A673 (cell line): ENCODE measurements at places on chromosomes 5 and 9.

DNA sequence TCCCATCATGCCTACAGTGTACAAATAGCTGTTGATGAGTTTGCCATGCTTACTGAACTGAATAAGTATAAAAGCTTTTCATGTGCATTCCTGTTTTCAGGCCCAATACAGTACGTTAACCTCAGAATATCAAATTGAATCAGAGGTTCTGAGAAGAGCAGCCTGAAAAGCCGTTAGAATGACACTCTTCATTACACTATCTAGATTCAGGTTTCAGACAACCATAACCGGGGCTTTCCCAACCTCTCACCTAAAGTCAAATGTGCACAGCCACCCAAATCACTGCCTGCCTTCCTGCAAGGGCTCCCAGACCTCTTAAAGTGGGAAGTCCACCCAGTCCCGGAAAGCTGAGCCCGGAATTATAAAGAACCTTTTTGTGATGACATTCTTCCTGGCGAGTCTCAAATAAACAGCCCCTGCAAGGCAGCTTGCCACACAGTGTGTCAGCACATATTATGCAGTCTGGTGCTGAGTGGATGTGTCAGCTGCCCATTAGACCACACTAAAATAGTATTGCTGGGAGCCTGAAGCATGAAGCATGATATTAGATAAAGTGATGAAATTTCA is 245.8 kb downstream of the TLE4 start:
- H3K4me3 ChIP-seq = no peak overlapping the region
- DNase-seq = no peak
- no peak overlapping the region for H3K27ac ChIP-seq
- H3K27me3 ChIP-seq = no peaks in the 10 kb centered on the region
- peaks cover 13% of the 10 kb centered on the region for H3K4me1 ChIP-seq

- H3K4me3 ChIP-seq = no peak overlapping the region
- no peak for DNase-seq
- H3K27ac ChIP-seq = no peak overlapping the region
- H3K36me3 ChIP-seq = no peaks in the 10 kb centered on the region
- peaks cover 6% of the 10 kb centered on the region for H3K4me1 ChIP-seq
Measured at GRCh38 chr9:79975621-79976256, 404.0 kb downstream of the TLE4 start.

DNA sequence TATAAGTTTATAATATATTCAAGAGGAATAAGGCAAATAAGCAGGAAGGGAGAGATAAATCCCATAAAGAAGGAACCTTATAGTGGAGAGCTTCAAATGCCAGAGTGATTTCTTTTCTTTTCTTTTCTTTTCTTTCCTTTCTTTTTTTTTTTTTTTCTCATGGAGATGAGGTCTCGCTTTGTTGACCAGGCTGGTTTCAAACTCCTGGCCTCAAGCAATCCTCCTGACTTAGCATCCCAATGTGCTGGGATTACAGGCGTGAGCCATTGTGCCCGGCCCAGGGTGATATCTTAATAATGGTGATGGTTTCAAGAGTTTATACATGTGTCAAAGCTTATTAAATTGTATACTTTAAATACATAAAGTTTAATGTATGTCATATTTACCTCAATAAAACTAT is 19.6 kb upstream of the FOCAD start:
- no peaks in the 10 kb centered on the region for H3K27me3 ChIP-seq
- DNase-seq = no peak
- H3K36me3 ChIP-seq = no peaks in the 10 kb centered on the region
- no peak overlapping the region for H3K27ac ChIP-seq
- H3K4me1 ChIP-seq = peaks cover 20% of the 10 kb centered on the region

DNA sequence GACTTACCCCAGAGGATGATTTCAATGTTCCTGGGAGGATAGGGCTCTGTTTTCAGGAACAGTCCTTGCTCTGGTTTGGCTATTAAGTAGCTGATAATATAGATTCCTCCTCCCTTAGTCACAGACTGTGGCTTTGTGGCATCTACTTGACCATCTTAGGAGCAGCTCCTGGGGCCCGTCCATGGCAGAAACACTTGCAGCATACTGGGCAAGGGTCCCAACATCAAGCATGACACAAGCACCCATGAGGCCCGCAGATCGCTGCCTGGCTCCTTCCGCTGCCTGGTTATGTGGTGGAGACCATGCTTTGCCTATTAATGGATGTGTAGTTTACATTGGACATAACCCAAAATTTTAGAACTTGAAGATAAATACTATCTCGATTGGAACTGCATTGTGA is 170.1 kb downstream of the ICE1 start:
- H3K36me3 ChIP-seq = no peaks in the 10 kb centered on the region
- peaks cover 35% of the 10 kb centered on the region for H3K27me3 ChIP-seq
- no peak overlapping the region for H3K4me3 ChIP-seq
- no peak overlapping the region for H3K27ac ChIP-seq

- H3K4me1 ChIP-seq = no peaks in the 10 kb centered on the region
- no peak overlapping the region for H3K27ac ChIP-seq
- DNase-seq = no peak
- peaks cover 3% of the 10 kb centered on the region for H3K27me3 ChIP-seq
- H3K4me3 ChIP-seq = no peak overlapping the region
Measured at GRCh38 chr5:36001032-36001431, 9.8 kb upstream of the UGT3A1 start.

DNA sequence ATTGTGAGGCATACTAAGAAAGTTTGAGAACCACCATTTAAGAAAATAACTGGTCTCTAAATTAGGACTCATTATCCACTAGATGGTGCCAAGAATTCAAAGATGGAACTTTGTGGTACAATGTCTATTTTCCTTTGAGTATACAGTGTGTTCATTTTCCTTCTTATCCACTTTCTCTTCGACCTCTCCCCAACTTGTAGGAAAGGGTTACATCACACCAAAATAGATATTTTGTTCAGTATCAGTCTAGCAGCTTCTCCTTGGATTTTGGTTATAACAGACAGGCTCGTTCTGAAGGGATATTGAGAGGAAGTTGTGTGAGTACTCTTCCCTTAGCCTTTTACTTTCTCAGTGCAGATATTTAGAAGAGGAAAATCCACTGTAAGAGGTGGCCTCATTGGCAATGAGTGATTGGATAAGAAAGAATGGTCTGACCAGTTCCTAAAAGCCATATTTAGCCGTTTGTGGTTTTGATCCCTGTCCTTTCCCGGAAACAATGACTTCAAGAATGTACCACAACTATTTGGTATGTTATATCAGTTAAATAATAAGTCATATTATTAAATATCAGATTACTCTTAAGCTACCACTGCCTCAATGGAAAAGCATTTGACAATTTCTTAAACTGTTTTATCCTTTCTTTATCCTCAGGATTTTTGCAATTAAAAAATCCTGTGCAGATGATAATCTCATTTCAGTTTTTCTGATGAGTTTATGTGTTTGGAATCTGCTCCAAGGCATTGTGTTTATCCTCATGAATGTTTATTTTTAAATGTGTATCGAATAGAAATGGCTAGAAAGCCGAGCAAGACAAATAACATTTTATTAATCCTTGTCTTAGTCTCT is 69.0 kb upstream of the GRAMD2B start:
- H3K4me1 ChIP-seq = no peaks in the 10 kb centered on the region
- no peaks in the 10 kb centered on the region for H3K36me3 ChIP-seq
- no peaks in the 10 kb centered on the region for H3K27me3 ChIP-seq
- H3K27ac ChIP-seq = no peak overlapping the region
- DNase-seq = peak; percentile 62
- H3K4me3 ChIP-seq = no peak overlapping the region

- H3K4me3 ChIP-seq = no peak overlapping the region
- peak overlapping the region; percentile 43 for H3K27ac ChIP-seq
- H3K27me3 ChIP-seq = no peaks in the 10 kb centered on the region
- DNase-seq = peak; percentile 59
Measured at GRCh38 chr5:145824040-145824439, 11.1 kb downstream of the PRELID2 start.

GRCh38 chr5:63205976-63206375 is 627.4 kb downstream of the LRRC70 start:
- no peaks in the 10 kb centered on the region for H3K4me1 ChIP-seq
- H3K27ac ChIP-seq = no peak overlapping the region
- no peaks in the 10 kb centered on the region for H3K27me3 ChIP-seq
- H3K36me3 ChIP-seq = no peaks in the 10 kb centered on the region
- no peak for DNase-seq
- no peak overlapping the region for H3K4me3 ChIP-seq
